ENCODE measurements at places on chromosomes 13 and 19. TPM values are rescaled to one million over a fixed set of nuclear protein-coding genes. Genes with fewer than 3 reads are reported as not detected.

- no peak for DNase-seq
- no peak overlapping the region for H3K4me3 ChIP-seq
- peaks cover 10% of the 10 kb centered on the region for H3K4me1 ChIP-seq
- peaks cover 23% of the 10 kb centered on the region for H3K36me3 ChIP-seq
- no peaks in the 10 kb centered on the region for H3K27me3 ChIP-seq
Observed at GRCh38 chr19:1047696-1048147, 7.8 kb downstream of the ABCA7 start.

The PGLYRP2 gene
- not detected for total RNA-seq

DNA sequence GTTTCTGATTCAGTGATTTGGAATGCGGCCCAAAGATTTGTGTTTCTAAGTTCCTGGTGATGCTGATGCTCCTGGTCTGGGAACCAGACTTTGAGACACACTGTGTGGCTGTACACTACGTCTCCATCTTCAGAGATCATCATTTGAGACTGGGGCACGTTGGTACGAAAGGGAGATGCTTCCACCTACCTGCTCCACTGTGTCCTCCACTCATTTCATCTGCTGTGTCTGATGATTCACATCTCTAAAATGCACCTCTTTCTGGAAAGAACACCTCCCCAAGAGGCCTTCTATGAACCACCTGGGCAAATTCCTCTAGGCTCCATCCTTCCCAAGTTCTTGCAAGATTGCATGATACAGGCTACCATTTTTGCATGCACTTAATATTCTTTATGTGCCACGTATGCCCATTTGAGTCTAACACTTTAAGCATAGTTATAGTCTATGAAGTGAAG is 58.6 kb downstream of the ERCC5 start:
- H3K4me3 ChIP-seq = no peak overlapping the region
- H3K27me3 ChIP-seq = peaks cover 11% of the 10 kb centered on the region
- no peak overlapping the region for H3K27ac ChIP-seq
- no peaks in the 10 kb centered on the region for H3K4me1 ChIP-seq

- H3K4me1 ChIP-seq = no peaks in the 10 kb centered on the region
- no peak for DNase-seq
- peaks cover 2% of the 10 kb centered on the region for H3K27me3 ChIP-seq
- H3K27ac ChIP-seq = no peak overlapping the region
- H3K36me3 ChIP-seq = no peaks in the 10 kb centered on the region
Observed at GRCh38 chr13:109677206-109677605, 109.2 kb downstream of the IRS2 start.

- DNase-seq = no peak
- H3K36me3 ChIP-seq = no peaks in the 10 kb centered on the region
- H3K4me1 ChIP-seq = no peaks in the 10 kb centered on the region
- no peaks in the 10 kb centered on the region for H3K27me3 ChIP-seq
Observed at GRCh38 chr13:83355041-83355440, 527.2 kb downstream of the SLITRK1 start.

DNA sequence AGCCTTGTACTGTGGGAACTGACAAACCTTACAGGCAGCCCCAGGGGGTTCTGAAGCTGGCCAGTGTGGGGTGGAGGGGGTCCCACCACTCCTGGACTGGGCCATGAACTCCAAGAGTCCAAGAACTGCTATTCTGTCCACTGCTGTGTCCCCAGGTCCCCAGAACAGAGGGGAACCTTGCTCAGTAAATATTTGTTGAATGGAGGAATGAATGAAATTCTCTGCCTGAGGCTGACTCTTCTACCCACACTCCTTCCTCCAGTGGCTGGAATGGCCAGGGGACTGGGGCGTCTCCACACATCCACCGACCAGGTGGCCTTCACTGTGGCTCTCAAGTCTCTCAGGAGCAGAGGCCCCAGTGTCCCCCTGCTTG is 11.6 kb downstream of the WIZ start:
- H3K4me3 ChIP-seq = no peak overlapping the region
- no peaks in the 10 kb centered on the region for H3K27me3 ChIP-seq
- H3K4me1 ChIP-seq = peaks cover 6% of the 10 kb centered on the region
- DNase-seq = no peak
- no peak overlapping the region for H3K27ac ChIP-seq

GRCh38 chr13:95652244-95652764 is 7.8 kb upstream of the DZIP1 start:
- H3K4me1 ChIP-seq = no peaks in the 10 kb centered on the region
- H3K27me3 ChIP-seq = peaks cover 14% of the 10 kb centered on the region
- no peak overlapping the region for H3K27ac ChIP-seq
- no peaks in the 10 kb centered on the region for H3K36me3 ChIP-seq

DNA sequence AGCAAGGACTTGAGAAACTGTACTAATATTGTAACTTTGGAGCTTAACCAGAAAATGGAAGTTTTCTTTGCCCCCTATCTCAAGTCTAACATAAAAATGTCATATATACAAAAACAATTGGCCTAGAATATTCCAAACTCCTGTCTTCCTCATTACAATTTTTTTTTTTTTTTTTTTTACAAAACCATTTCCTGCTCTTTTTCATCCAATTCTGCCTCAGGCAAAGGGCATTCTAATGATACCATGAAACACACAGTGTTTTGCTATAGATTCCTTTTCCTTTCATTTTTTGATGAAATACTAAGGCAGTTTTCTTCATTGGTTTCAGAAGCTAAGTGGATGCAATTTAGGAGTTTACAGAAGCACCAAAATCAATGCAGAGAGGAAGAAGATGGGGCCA is 119.7 kb downstream of the LHFPL6 start:
- H3K27ac ChIP-seq = no peak overlapping the region
- H3K4me1 ChIP-seq = no peaks in the 10 kb centered on the region
- H3K4me3 ChIP-seq = no peak overlapping the region
- H3K36me3 ChIP-seq = no peaks in the 10 kb centered on the region
- peaks cover 12% of the 10 kb centered on the region for H3K27me3 ChIP-seq

GRCh38 chr13:78029901-78030300 is 111.3 kb upstream of the EDNRB start:
- H3K27me3 ChIP-seq = peaks cover 12% of the 10 kb centered on the region
- H3K36me3 ChIP-seq = no peaks in the 10 kb centered on the region
- no peak overlapping the region for H3K27ac ChIP-seq
- no peak for DNase-seq

- H3K36me3 ChIP-seq = peaks cover 68% of the 10 kb centered on the region
- no peak for DNase-seq
- no peak overlapping the region for H3K4me3 ChIP-seq
- no peak overlapping the region for H3K27ac ChIP-seq
Observed at GRCh38 chr19:58300620-58301019, 4.6 kb upstream of the ERVK3-1 start.

DNA sequence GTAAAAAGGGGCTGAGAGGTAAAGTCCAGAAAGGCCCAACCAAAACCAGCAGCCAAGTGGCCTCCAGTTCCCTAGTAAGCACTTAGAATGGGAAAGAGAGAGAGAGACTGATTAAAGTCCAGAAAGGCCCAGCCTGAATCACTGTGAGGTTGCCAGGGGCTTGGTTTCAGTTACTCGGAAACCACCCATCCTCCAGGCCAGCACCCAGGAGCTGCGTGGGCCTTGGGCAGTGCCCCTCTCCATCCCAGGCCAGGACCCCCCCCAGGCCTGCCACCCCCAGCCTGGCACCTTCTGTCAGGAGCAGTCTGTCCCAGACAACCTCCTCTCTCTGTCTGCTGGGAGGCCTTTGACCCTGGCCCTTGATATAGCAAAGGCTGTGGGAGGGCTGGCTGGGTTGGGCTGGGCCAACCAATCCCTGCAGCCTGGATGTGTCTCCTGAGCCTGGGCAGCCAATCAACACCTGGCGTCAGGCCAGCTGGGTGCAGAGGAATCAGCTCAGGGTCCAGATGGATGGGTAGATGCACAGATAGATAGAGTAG is at the start of gene CYP4F2:
CYP4F2 (minus strand) TSS at position 337 of the 539 bp plus-strand sequence. CDS start 463 bp downstream, outside the sequence.
- H3K4me3 ChIP-seq = no peak within 1 kb of the TSS
- H3K27ac ChIP-seq = no peak within 1 kb of the TSS
- peaks cover 28% of the 10 kb centered on the region for H3K27me3 ChIP-seq
- H3K4me1 ChIP-seq = peaks cover 6% of the 10 kb centered on the region
- H3K36me3 ChIP-seq = no peaks in the 10 kb centered on the region
- no peak for DNase-seq

The ZNF471 gene
- total RNA-seq = 1.1 TPM

GRCh38 chr13:26787961-26788360 is 27.4 kb upstream of the GPR12 start:
- peaks cover 15% of the 10 kb centered on the region for H3K4me1 ChIP-seq
- no peaks in the 10 kb centered on the region for H3K27me3 ChIP-seq
- no peak overlapping the region for H3K4me3 ChIP-seq
- H3K36me3 ChIP-seq = no peaks in the 10 kb centered on the region
- H3K27ac ChIP-seq = no peak overlapping the region

DNA sequence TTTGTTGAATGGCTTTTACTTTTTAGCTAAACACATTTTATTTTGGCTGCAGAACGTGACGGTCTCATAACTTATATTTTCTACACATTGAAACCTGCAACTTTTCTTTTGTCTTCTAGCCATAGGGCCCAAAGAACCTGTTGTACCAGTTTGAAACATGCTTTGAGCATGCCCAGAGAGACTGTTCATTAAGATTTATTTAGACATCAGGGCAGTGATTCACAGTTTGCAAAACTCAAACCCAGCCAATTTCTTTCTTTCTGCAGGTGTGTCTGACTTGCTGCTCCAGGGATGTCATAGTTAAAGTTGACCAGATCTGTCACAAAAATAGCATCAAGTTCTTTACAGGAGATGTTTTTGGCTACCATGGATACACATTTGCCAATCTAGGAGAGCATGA is 22.0 kb downstream of the SAE1 start:
- H3K27ac ChIP-seq = no peak overlapping the region
- H3K27me3 ChIP-seq = no peaks in the 10 kb centered on the region
- peaks cover 78% of the 10 kb centered on the region for H3K36me3 ChIP-seq
- no peak overlapping the region for H3K4me3 ChIP-seq

DNA sequence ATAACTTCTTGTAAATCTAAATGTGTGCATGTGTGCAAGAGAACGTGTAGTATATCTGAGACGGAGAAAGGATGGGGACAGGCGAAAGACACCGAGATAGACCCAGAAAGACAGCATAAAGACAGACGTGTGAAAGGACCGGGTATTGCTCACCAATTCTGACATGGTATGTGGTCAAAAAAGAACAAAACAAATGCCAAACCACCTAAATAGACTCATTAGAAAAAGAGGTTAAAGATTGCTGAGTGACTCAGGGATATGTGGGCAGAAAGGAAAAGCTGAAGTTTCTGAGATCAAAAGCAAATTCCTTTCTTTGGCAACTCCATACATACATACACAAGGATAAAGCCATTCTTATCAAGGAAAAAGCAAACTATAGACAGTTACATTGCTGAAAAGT is 179.7 kb upstream of the TSC22D1 start:
- no peak overlapping the region for H3K4me3 ChIP-seq
- H3K27me3 ChIP-seq = no peaks in the 10 kb centered on the region
- H3K27ac ChIP-seq = no peak overlapping the region
- H3K36me3 ChIP-seq = no peaks in the 10 kb centered on the region

GRCh38 chr19:42176649-42176989 is 40.9 kb downstream of the DEDD2 start:
- H3K4me3 ChIP-seq = peak overlapping the region; percentile 74
- no peaks in the 10 kb centered on the region for H3K36me3 ChIP-seq
- no peak overlapping the region for H3K27ac ChIP-seq
- no peak for DNase-seq

- no peak for DNase-seq
- H3K4me1 ChIP-seq = no peaks in the 10 kb centered on the region
- H3K4me3 ChIP-seq = no peak overlapping the region
- peaks cover 6% of the 10 kb centered on the region for H3K36me3 ChIP-seq
- H3K27ac ChIP-seq = no peak overlapping the region
Observed at GRCh38 chr19:2375353-2376121, 15.5 kb downstream of the TMPRSS9 start.

All from activated CD4-positive, alpha-beta T cell treated with anti-CD3 and anti-CD28 coated beads, Interleukin-2, amount 10 ng/mL, durations not matched to agents 7 days and 5 days (primary cell).